ENCODE measurements at places on chromosomes 3 and 15.

- no peak for DNase-seq
These were observed 4.1 kb upstream of the HDAC11 start for GRCh38 chr3:13475871-13476590.

DNA sequence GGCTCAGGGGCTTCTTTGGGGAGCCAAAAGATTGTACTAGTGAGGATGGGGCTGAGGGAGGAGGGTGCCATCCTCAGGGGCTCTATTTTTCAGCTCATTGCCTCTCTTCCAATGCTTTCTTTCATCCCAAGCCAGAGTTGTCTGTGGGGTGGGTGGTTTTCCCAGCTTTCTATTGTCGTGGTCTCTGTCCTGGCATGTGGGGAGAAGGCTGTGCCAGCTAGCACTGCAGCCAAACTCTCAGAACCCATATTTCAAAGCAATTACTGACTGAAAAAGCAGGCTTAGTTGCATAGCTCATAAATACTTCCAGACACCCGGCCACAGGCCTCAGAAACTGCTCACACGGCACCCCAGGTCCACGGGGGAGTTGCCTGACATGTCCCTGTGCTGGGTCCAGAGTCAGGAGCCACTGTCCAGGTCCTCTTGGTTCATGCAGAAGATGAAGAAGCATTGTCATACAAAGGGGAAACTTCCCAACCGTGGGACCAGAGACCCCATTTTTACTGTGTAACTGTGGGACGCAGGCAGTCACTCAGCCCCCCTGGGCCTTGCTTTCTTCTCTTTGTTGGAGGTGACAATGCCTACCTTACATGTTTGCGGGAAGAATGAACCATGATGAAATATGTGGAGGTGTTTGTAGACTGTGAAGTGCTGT, 27.6 kb downstream of the FGD5 start:
- DNase-seq = no peak

DNA sequence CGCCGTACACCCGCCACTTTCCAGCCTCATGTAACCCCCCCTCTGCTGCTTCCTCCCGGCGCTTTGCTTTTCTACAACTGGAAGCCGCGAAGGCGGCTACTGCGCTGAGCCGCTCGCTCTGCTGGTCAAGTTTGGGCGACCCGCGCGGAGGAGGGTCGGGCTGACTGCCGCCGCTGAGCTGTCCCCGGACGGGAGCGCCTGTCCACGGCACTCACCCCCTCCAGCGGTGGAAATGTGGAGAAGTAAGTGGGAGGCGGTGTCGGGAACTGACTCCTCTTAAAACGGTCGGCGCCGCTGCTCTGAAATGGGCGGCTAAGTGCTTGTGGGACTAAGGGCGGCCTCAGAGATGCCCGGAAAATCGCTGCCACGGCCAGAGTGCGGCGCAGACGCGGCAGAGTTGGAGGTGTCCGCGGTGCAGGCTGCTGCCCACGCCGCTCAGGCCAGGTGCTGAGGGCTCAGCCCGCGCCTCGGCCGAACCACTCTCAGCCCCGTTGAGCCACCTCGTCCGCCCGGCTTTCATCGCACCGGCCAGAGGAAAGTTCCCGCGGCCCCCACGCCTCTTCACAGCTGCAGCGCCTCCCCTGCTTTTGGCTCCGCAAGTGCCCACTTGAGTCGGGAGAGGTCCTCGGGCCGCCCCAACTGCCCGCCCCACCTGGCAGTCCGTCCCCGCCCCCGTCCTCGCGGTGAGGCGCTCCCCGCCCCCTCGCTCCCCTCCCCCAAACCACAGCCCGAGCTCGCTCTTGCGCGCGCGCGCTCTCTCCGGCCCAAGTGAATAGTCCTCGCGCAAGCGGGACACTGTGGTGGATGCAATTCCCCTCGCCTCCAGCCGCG, at the start of gene EPHA6:
Gene EPHA6 (plus strand): TSS at position 775 of the 831 bp plus-strand sequence.
- DNase-seq = peak; percentile 19

DNA sequence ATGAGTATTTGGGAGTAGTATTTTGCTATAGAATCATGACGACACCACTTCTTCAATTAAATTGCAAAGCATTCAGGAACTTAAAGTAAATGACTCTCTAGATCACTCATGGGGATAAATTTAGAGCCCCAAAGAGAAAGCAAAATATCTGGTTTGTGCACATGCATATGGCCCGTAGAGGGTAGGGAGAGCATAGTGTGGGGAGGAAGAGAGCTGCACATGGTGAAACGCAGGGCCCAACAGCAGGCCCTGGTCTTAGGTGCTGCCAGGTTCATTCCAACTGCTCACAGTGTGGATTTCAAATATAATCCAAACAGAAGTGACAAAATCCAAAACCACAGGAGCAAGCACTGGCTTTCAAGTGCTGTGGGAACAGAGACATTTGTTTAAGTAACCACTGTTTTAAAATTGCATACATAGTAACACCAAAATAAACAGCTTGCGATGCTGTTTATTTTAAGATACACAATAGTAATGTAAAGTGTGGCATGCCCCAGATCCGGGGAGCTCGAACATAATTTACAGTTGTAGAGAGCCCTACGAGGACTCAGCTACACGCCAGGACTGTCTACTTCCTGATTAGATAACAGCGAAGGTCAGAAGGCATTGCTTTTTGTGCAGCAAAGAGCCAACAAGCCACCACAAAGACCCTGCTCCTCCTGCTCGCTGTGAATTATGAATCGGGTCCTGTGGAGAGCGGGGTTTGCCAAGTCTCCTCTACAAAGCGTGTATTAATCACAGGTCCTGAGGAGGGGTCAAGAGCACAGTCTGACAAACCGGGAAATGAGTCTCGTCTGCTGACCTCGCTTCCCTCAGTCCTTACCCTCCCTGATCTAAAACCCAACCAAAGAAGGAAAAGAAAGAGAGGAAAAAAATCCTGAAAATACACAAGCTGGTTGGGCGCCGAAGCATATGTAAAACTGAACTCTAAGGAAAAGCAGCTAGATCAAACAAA, 80.6 kb downstream of the MEIS2 start:
- no peak for DNase-seq

DNA sequence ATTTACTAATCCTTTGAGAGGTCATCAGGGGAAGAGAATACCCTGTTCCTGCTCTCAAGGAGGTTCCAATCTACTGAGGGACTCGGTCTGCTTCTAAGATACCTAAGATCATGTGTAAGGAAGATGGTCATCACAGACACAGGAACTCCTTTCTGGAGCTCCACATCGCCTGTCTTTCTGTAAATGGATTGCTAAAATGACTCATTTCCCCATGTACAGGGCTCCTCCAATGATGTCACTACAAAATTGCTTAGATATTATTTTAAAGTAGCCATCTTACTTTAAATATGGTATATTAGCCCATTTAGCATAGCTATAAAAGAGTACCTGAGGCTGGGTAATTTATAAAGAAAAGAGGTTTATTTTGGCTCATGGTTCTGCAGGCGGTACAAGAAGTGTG, 206.1 kb upstream of the PROK2 start:
- no peak for DNase-seq
